ENCODE measurements at places on chromosomes 4 and X.

- peak; percentile 46 for DNase-seq
Measured at GRCh38 chrX:11724122-11725017, 33.7 kb upstream of the MSL3 start.

DNA sequence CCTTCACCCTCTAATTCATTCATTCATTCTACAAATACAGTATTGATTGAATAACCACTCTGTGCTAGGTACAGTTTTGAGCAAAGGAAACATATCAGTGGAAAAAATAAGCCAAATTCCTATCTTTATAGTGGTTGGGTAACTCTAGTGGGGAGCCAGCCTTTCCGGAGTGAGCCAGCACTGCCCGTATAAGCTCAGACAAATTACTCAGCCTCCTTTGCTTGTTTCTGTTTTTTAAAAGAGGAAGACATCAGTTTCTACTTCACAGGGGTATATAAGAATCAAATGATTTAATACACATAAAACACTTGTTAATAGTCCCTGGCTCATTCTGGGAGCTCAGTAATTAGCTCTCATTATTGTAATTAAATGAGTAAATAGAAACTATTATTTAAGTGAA lies 238.2 kb upstream of the MAD2L1 start:
- peak; percentile 38 for DNase-seq

DNA sequence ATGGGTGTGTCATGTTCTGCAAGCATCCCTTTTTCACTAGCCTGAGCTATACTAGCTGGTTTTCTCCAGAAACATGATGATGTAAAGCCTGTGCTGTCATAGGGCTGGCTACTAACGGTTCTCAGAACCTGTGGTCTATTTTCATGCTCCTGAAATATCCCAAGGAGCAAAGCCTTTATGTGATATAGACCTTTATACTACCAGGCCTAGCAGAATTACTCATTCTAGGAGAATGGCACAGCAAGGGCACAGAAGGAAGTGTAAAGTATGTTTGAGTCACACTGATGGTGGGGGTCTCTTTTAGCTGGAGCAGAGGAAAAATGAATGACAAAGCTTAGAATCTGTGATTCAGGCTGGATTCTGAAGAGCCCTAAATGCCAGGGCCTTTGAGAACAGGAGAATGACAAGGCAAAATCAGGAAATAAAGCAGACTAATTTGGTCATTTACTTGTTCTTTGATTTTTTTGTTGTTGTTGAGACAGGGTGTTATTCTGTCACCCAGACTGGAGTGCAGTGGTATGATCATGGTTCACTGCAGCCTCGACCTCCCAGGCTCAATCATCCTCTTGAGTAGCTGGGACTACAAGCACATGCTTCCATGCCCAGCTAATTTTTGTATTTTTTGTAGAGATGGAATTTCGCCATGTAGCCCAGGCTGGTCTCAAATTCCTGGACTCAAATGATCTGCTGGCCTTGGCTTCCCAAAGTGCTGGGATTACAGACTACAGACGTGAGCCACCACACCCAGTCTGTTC lies 11.8 kb downstream of the TCEAL1 start:
- DNase-seq: no peak

- DNase-seq: no peak
Measured at GRCh38 chr4:140571620-140572019, 2.9 kb upstream of the UCP1 start.

DNA sequence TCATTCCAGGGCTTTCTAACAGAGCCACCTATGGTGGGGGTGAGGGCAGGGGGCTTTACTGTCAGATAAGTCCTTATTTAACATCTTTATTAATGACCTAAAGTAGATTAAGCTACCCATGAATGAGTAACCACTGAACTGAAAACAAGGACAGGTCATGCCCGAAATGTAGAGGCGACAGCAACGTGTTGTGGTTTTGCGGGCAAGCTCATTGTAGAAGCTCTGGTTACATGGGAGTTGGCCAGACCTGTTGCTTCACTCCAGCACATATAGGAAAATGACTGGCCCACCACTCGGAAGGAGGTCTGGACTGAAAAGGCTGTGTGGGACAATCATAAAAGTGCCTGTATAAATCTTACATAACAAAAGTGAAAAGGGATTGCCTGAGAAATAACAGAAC lies 109.6 kb upstream of the NDP start:
- peak; percentile 58 for DNase-seq

GRCh38 chrX:148035380-148035779 lies 54.2 kb downstream of the FMR1NB start:
- DNase-seq: peak; percentile 26

DNA sequence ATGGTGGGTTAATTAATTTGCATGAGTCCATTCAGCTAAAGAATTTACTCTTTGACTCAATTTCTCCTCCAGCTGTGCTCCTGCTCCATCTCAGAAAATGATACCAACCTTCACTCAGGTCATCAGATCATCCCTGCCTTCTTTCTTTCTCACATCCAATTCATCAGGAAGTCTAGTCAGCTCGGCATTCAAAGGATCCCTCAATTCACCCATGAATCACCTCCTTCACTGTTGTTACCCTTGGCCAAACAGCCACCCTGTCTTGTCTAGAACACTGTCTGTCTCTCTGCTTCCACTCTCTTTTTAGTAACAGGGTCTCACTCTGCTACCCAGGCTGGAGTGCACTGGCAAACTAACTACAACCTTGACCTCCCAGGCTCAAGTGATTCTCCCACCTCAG lies 337.4 kb upstream of the SFRP2 start:
- no peak for DNase-seq

DNA sequence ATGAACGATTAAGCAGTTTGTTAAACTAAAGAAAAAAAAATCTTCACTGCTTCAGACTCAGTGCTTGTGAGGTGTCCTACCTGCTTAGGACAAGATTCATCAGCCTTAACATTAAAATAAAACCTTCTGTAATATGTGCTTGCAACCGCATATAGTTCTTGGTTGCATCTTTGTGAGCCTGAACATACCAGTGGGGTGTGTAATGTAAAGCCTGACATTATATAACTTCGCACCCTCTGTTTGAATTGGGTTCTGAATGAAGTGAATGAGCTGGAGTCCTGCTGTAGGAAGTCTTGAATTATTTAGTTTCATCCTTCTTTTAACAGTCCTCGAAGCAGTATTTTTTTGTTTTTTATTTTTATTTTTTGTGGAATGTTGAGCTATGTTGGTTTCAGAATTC lies 3.1 kb downstream of the KDM6A start:
- peak; percentile 10 for DNase-seq

GRCh38 chr4:178602833-178603232 lies 1160.6 kb upstream of the AGA start:
- no peak for DNase-seq

GRCh38 chr4:41631523-41631922 lies 93.6 kb downstream of the LIMCH1 start:
- DNase-seq: no peak

- no peak for DNase-seq
Measured at GRCh38 chrX:27998666-27999065, 17.4 kb upstream of the DCAF8L1 start.

DNA sequence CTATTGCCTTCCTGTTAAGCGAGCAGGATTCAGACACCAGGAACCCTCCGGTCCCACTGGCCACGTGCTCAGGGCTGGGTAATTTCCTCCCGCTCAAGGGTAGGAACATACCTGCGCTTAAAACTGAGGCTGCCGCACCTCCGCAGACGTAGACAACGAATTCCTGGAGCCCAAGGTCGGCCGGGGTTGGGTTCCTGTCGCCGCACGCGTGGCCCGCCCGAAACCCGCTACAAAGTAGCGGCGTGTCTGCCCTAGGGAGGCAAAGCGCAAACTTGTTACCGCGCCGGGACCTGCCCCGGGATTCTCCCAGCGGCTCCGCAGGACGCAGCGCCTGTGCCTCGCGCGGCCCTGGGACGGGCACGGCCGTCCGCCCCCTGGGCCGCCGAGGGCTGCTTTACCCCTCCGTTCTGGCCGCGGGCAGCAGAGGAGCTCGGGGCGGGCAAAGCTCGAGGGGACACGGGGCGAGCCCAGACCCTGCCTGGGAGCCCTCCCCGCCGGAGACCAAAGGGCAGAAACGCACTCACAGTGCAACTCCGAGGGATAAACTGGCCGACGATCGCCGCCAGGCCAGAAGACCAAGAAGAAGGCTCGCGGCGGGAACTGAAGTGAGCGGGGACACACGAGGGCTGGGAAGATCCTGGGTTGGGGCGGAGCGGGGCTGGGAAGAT lies at the start of gene ERVMER34-1:
ERVMER34-1 (minus strand) TSS at position 607 of the 668 bp plus-strand sequence. CDS start 5,905 bp downstream, outside the sequence.
- DNase-seq: no peak

DNA sequence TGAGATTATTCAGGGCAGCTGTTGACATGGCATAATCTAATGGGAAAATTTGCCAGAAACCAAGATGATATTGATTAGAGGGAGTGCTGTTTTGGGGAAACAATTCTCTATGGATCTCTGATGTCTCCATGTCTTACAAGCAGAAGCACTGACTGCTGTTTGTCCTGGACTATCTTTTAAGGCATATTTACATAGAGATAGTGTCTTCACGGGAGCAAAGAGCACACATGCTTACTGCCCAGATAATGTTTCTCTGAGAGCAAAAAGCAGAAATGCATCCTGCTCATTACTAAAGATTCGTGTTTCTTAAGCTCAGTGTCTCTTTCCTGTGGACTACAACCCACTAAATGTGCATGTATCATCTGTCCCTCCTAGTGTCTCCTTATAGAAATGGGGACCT lies 41.3 kb upstream of the GLRA3 start:
- peak; percentile 33 for DNase-seq

All from OCI-M1 (cell line).